Hepatocyte (in vitro differentiated cells): ENCODE measurements at places on chromosomes 2 and 18. TPM values are rescaled to one million over a fixed set of nuclear protein-coding genes. Genes with fewer than 3 reads are reported as not detected.
A peak's percentile ranks its signal among the peaks of the same experiment; 100 is the strongest.

DNA sequence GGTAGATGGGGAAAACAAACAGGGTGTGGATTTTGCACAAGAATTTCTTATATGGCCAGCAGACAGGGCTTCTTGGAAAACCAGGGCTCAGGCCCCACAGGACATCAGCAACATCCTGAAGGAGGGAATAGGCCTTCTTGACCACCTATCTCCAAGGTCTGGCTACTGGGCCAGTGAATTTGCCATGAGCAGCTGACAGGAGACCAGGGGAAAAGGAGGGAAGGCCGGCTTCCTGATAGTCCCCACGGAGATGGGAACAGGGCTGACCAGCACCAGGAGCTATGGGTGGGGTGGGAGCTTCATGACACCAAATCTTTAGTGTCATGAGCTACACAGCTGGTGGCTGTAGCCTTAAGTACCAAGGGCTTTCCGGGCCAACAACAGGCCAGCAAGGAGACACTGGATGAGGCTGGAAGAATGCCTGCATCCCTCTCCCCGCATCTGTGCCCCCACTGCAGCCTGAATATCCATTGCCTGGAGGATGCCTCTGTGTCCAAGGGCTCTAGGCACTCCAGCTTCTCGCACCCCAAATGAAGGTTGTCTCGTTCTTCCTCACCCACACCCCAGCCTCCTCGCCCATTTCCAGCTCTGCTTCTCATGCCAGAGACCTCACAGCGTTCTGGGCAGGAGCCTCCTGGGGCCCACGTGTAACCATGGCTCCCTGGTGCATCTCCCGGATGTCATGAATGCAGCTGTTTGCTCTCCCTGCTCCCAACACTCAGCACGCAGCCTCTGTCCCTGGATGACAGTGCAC lies 74.8 kb downstream of the EMX1 start:
- DNase-seq = no peak

GRCh38 chr18:13616525-13617035 lies 109.8 kb downstream of the FAM210A start:
- DNase-seq = no peak

DNA sequence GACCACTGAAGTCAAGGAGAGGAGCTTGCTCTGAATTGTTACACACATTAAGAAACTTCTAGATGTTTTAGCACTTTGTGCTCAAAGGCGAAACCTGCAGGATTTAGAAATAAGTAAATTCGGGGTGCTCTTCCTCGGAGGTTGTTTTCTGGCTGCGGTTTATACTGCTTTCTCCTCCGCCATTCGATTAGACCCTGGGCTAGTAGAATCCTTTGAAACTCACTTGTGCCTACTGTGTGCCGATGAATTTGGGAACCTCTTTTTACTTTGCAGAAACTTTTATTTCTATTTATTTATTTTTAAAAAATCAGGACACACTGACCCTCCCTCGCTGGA lies 3.5 kb downstream of the MEIS1 start:
- no peak for DNase-seq

DNA sequence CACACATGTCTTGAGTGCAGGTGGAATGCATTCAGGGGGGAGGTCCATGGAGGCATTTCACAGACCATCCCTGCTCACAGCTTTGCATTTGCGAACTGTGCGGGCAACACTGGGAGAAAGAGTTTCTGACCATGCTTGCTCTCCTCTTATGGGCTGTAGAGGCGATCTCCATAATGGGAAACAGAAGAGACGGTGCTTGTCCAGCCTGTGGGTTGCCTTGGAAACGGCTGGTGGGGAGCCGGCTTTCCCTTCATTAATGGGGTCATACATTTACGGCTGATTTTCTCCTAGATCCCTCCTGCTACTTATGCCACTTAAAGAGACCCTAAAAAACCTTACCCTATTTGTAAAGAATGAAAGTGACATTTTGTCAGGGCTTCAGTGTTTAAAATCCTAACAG lies 147.4 kb downstream of the SOX11 start:
- DNase-seq = no peak

DNA sequence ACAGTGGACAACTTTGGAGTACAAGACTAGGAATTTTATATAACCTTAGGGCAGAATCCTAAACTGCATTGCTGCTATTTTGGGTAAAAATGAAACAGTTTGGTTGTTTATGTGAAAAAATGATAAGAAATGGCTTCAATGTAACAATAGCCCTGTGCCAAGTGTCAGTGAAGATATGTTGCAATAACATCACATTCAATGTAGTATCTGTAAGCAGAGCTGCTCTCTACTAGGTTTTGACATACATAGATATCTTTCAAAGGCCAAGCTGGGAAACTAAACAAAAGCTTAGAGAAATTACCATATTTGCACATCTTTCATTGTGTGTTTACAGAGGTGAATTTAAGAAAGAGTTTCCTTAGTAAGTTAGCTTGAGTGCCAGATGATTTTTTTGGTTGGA lies 135.0 kb upstream of the DOK6 start:
- DNase-seq = no peak

- DNase-seq = no peak
Measured at GRCh38 chr2:217071416-217071815, 211.6 kb upstream of the TNP1 start.

DES gene
- polyA plus RNA-seq = 58.5 and 60.9 TPM in 2 replicates

TSGA10 gene
- 5.2 and 5.7 TPM in 2 replicates for polyA plus RNA-seq

DNA sequence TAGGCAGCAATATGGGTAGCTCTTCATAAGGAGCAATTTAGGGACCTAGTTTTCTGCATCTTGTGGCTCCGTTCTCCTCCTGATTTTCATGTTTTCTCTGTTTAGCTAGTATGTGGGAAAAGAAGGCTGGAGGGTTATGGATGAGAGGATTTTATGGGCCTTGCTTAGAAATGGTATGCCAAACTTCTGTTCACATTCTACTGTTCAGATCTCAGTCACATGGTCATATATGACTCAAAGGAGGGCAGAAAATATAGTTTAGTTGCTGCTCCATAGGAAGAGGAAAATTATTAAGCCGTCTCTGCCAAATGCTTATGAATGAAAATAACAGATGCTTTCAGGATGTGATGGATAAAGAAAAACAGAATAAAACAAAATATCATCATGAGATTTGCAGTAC lies 361.8 kb upstream of the CWC22 start:
- no peak for DNase-seq

ATAD2B gene
- 6.1 and 8.7 TPM in 2 replicates for polyA plus RNA-seq

GRCh38 chr2:176774766-176775451 lies 437.7 kb upstream of the HNRNPA3 start:
- DNase-seq = peak; percentile 8

GRCh38 chr2:150681120-150681804 lies 193.8 kb upstream of the RND3 start:
- peak; percentile 56 for DNase-seq

TCF23 gene
- not detected in 2 replicates for polyA plus RNA-seq

REG3G gene
- 1.3 and 2.3 TPM in 2 replicates for polyA plus RNA-seq

- DNase-seq = no peak
Measured at GRCh38 chr2:143588746-143589145, 459.5 kb downstream of the ARHGAP15 start.

DNA sequence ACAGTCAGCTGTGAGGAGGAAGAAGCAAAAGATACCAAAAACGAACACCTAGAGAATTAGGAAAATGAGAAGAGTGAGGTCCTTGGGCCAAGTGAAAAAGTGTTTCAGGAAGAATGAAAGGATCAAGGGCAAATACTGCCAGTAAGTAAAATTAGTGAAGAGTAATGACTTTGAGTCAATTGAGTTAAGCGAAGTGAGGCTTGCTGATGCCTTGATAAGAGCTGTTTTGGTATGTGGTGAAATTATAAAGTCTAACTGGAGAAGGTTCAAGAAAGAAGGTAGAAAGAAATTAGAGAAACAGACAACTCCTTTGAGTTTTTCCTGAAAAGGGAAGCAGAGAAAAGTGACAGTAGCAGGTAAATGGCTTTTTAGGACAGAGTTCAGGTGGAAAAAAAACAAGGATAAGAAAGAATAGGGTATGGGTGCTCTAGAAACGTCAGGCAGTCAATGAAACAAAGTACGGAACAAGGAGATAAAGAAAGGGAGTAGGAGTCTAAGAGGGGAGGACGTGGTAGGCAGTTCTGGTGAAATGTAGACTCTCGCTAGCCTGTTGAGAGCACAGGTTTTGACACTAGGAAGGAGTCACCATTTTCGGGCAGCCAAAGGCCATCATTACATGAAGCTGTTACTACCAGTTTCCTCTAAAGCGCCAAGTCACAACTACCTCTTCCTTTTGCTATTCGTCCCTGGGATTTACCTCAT lies 42.9 kb downstream of the SMC6 start:
- no peak for DNase-seq

PKDCC gene
- polyA plus RNA-seq = 270 and 281 TPM in 2 replicates

C1QL2 gene
- polyA plus RNA-seq = 9.9 and 12.9 TPM in 2 replicates

SLC4A3 gene
- 8.1 and 14.1 TPM in 2 replicates for polyA plus RNA-seq
